ENCODE measurements at places on chromosomes 12 and 14. TPM values are rescaled to one million over a fixed set of nuclear protein-coding genes. Genes with fewer than 3 reads are reported as not detected.

DNA sequence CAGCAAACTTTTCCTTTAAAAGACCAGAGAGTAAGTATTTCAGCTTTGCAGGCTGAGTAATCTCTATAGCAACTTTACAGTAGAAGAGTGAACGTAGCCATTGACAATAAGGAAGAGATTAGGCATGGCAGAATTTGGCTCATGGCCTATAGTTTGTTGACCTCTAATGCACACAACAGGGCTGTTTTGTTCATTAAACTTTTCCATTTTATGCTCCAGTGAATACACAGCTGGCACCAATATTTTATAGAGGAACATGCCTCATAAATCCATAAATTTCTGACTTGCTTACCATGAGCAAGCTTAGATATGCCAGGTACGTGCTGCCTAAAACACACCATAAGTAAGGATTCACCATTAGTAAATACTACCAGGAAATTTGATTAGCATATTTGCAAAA lies 609.0 kb upstream of the STXBP6 start:
- H3K4me3 ChIP-seq: no peak overlapping the region
- H3K36me3 ChIP-seq: no peaks in the 10 kb centered on the region
- no peak for DNase-seq
- H3K27ac ChIP-seq: no peak overlapping the region
- H3K4me1 ChIP-seq: no peaks in the 10 kb centered on the region
- H3K27me3 ChIP-seq: no peaks in the 10 kb centered on the region

DNA sequence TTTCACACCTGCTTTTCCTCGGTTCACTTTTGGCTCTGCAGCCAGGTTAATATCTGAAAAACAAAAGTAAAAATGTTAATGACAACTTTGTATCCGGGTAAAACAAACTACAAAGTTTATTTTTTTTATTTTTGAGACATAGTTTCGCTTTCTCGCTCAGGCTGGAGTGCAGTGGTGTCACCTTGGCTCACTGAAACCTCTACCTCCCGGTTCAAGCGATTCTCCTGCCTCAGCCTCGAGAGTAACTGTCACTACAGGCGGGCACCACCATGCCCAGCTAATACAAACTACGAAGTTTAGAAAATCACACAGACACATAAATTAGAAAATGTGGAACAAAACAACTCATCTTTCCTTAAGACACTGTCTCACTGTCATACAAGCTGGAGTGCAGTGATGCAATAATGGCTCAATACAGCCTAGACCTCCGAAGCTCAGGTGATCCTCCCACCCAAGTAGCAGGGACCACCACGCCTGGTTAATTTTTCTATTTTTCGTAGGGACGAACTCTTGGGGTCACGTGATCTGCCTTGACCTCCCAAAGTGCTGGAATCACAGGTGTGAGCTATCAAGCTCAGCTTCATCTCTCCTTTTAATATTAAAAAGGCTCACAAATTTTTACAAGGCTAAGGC lies 38.1 kb downstream of the HNRNPC start:
- H3K27me3 ChIP-seq: no peaks in the 10 kb centered on the region
- no peak for DNase-seq
- H3K4me1 ChIP-seq: no peaks in the 10 kb centered on the region
- H3K36me3 ChIP-seq: peaks cover 85% of the 10 kb centered on the region
- no peak overlapping the region for H3K4me3 ChIP-seq

GRCh38 chr12:946631-947030 lies 2.9 kb downstream of the RAD52 start:
- H3K36me3 ChIP-seq: peaks cover 7% of the 10 kb centered on the region
- H3K27ac ChIP-seq: no peak overlapping the region
- H3K4me3 ChIP-seq: no peak overlapping the region

- no peak for DNase-seq
- H3K27me3 ChIP-seq: no peaks in the 10 kb centered on the region
- H3K36me3 ChIP-seq: no peaks in the 10 kb centered on the region
- H3K4me3 ChIP-seq: no peak overlapping the region
- no peaks in the 10 kb centered on the region for H3K4me1 ChIP-seq
Observed at GRCh38 chr14:22844221-22845102, 8.1 kb downstream of the MMP14 start.

- no peak for DNase-seq
- H3K27ac ChIP-seq: no peak overlapping the region
- peaks cover 21% of the 10 kb centered on the region for H3K27me3 ChIP-seq
- no peaks in the 10 kb centered on the region for H3K4me1 ChIP-seq
- H3K4me3 ChIP-seq: no peak overlapping the region
- no peaks in the 10 kb centered on the region for H3K36me3 ChIP-seq
Observed at GRCh38 chr14:100866666-100867630, 36.6 kb downstream of the RTL1 start.

Gene KLHDC1
- 1.2 TPM for total RNA-seq

- no peaks in the 10 kb centered on the region for H3K4me1 ChIP-seq
- H3K27me3 ChIP-seq: no peaks in the 10 kb centered on the region
- no peak overlapping the region for H3K4me3 ChIP-seq
Observed at GRCh38 chr14:40188006-40188405, 755.8 kb upstream of the FBXO33 start.

DNA sequence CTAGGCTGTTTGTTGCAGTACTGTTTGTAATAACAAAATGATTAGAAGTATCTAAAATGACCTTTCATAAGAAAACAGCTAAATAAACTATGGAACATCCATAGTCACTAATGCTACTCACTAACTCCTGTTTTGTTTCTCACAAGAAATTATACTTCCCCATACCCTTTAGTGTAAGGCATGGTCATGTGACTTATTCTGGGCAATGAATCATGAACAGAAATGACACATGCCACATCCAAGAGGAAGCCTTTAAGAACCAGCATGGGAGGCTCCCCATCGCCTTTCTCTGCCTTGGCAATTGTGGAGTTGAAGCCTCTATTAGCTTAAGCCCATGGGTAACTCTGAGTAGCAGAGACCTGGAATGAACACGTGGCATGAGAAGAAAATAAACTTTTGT lies 49.3 kb downstream of the KSR2 start:
- no peaks in the 10 kb centered on the region for H3K36me3 ChIP-seq
- no peak overlapping the region for H3K27ac ChIP-seq
- no peak for DNase-seq
- H3K27me3 ChIP-seq: no peaks in the 10 kb centered on the region
- no peaks in the 10 kb centered on the region for H3K4me1 ChIP-seq

GRCh38 chr12:83386527-83387264 lies 700.0 kb downstream of the TMTC2 start:
- no peak for DNase-seq
- H3K4me3 ChIP-seq: no peak overlapping the region
- no peaks in the 10 kb centered on the region for H3K4me1 ChIP-seq
- no peak overlapping the region for H3K27ac ChIP-seq

DNA sequence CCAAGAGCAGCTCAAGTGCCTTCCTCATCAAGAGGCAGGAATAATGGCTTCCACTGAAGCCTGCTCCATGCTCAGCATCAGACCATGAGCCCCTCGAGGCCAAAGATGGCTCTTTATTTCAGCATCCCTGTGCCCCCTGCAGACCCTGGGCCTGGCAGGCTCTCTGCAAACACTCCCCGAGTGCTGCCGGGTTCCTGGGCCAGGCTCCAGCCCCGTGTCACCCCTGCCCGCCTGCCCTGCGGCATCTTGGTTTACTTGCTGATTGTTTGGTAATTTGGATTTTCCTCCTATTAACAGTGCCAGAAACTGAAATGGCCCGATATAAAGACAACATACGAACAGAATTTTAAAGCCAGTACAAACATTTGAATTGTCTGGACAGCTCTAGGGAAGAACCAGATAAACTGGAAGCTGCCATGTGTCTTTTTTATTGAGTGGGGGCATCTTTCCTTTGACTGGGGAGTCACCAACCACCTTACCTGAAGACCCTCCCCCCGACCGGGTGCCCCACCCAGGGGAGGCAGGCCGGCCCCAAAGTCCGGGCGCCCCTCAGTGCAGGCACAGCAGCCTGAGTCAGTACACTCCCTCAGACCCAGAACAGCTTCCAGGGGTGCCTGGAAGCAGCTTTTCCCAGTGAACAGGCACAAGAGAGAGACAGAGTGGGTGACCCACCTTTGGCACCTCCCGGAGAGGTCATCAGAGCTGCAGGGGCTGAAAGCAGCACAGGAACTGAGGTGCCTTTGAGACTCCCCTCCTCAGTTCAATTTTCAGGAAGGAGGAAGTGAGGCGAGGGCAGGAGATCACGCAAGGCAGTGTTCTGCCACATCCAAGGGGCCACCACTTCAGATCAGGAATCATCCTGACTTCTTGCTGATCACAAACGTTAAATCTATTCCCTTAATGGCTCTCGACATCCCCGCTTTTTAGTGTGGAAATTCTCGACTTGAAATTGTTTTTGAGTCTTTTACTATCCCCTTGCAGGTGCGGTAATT lies 30.6 kb downstream of the ITPK1 start:
- peak overlapping the region; percentile 99 for H3K27ac ChIP-seq
- no peak for DNase-seq
- peaks cover 57% of the 10 kb centered on the region for H3K4me1 ChIP-seq

- H3K27me3 ChIP-seq: no peaks in the 10 kb centered on the region
- DNase-seq: no peak
- H3K4me3 ChIP-seq: no peak overlapping the region
- peaks cover 14% of the 10 kb centered on the region for H3K4me1 ChIP-seq
- H3K36me3 ChIP-seq: no peaks in the 10 kb centered on the region
- 0 out of 2 replicates have a peak overlapping the region, but pooled peaks have one; percentile 7 for H3K27ac ChIP-seq
Observed at GRCh38 chr12:62640910-62641448, 174.4 kb downstream of the MON2 start.

- no peak for DNase-seq
- H3K4me3 ChIP-seq: no peak overlapping the region
- H3K36me3 ChIP-seq: no peaks in the 10 kb centered on the region
Observed at GRCh38 chr12:19675361-19675760, 236.1 kb downstream of the AEBP2 start.

- H3K4me1 ChIP-seq: peaks cover 13% of the 10 kb centered on the region
- H3K4me3 ChIP-seq: peak within 1 kb of the TSS; percentile 81
- H3K27ac ChIP-seq: no peak within 1 kb of the TSS
- H3K27me3 ChIP-seq: no peaks in the 10 kb centered on the region
- DNase-seq: peak; percentile 95
Observed at GRCh38 chr12:132687211-132688164, at the start of the genes POLE and PXMP2. POLE (minus strand) TSS chr12:132687342; CDS start chr12:132687315, 27 bp downstream. PXMP2 (plus strand) TSS chr12:132687587; CDS start chr12:132687671, 84 bp downstream.

DNA sequence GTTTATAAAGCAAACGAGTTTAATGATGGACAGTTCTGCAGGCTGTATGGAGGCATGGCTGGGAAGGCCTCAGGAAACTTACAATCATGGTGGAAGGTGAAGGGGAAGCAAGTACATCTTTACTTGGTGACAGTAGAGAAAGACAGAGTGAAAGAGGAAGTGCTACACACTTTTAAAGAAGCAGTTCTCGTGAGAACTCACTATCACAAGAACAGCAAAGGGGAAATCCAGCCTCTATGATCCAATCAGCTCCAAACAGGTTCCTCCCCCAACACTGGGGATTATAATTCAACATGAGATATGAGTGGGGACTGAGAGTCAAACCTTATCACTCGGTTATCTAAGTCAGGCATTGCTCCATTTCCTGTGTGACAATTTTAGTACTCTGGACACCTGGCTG lies 189.9 kb upstream of the CNTN1 start:
- no peaks in the 10 kb centered on the region for H3K4me1 ChIP-seq
- no peaks in the 10 kb centered on the region for H3K36me3 ChIP-seq
- no peaks in the 10 kb centered on the region for H3K27me3 ChIP-seq
- no peak overlapping the region for H3K4me3 ChIP-seq
- H3K27ac ChIP-seq: no peak overlapping the region

DNA sequence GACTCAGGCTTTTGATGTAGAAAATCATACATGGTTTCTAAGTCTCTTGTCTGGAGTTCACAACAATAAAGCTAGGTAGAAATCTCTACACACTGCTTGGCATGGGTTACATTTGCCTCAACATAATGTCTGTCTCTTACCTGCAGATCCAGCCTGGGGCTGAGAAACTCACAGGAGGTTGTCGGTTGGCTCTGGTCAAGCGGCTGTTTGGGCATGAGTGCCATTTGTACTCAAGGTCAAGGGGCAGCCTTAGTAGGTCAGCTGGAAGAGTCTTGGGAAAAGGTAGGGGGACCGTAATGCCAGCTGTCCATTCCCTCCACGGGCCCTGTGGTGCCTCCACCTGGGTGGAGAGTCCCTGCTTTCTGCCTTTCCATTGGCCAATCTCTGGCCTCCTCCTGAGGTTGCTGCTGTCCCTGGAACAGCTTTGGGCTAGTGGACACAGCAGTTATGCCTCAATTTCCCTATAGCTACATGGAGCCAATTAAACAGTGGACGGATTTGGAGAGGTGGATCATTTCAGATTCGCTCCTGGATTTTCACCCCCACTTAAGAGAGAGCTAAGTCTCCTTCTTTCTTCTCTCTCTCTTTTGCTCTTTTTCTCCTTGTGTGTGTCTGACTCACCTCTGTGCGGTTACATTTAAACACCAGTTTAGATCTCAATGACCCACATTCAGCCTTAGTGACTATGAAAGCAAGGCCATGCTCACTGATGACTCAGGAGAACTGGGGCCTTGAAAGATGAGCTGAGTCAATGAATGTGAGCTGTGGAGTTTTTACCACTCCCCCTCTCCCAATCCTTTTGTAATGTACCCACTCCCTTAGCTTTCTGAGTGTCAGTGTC lies 132.8 kb upstream of the HIF1A start:
- H3K27ac ChIP-seq: peak overlapping the region; percentile 98
- no peaks in the 10 kb centered on the region for H3K36me3 ChIP-seq
- H3K4me3 ChIP-seq: peak overlapping the region; percentile 39
- peaks cover 80% of the 10 kb centered on the region for H3K4me1 ChIP-seq
- DNase-seq: peak; percentile 100

Gene BCL2L14
- total RNA-seq: 4.8 TPM

DNA sequence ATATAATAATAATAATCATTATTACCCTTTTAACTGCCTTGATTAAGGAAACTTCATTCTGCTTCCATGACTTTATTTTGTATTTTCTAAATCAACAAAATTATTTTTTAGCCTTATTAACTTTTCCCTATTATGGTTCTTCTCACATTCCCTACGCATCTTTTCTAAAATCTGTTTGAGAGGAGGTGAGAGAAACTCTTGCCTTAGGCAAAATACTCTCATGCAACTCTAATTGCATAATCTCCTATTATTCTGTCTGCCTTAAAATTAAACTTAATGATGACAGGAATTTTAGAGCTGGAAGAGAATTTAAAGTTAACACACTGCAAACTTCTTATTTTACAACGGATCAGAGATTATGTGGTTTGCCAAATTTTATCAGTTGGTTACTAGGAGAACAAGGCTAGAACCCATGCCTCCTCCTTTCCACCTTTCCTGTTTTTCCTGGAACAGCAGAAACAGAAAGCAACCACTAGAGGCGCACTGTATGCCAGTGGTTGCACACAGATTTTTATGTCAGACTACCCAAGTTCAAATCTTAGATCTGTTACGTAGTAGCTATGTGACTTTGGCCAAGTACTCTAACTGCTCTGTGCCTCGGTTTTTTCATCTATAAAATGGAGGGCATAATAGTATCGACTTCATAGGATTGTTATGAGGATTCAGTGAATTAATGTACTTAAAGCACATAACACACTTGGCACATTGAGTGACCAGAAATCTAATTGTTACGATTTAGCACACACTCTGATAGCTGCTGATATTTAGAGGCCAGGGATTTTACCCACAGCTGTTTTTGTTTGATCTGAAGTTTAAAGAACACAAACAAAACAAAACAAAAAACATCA lies 4.3 kb upstream of the BRMS1L start:
- no peaks in the 10 kb centered on the region for H3K27me3 ChIP-seq
- H3K4me1 ChIP-seq: no peaks in the 10 kb centered on the region
- no peak overlapping the region for H3K27ac ChIP-seq
- H3K4me3 ChIP-seq: no peak overlapping the region
- no peaks in the 10 kb centered on the region for H3K36me3 ChIP-seq

GRCh38 chr12:21369141-21369980 lies 3.3 kb upstream of the IAPP start:
- no peak overlapping the region for H3K4me3 ChIP-seq
- H3K36me3 ChIP-seq: no peaks in the 10 kb centered on the region
- H3K4me1 ChIP-seq: no peaks in the 10 kb centered on the region
- DNase-seq: no peak
- no peak overlapping the region for H3K27ac ChIP-seq

GRCh38 chr14:103808403-103809001 lies 38.9 kb downstream of the PPP1R13B start:
- no peaks in the 10 kb centered on the region for H3K4me1 ChIP-seq
- no peaks in the 10 kb centered on the region for H3K36me3 ChIP-seq

Data from PC-9 (cell line).